AG04450 (cell line): ENCODE measurements at places on chromosomes 16 and 17.

DNA sequence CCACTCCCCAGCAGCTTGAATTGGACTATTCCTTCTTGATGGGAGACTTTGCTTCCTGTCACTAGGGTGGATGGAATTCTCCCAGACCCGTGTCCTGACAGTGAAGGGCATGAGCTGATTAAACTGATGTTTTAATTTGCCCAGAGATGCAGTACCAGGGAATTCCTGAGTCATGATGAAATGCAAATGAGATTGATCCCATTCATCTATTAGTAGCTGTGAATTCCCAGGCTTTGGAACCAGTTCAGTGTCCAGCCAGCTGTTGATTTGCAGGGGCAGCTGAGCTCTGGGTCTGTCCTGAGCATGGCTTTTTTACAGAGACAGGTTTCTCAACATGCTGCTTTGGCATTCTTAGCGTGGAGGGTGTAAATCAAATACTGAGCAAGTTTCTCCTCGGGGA is 157.9 kb downstream of the PITPNC1 start:
- DNase-seq, result no peak

GRCh38 chr17:28523876-28524275 is 17.7 kb downstream of the FOXN1 start:
- DNase-seq, result no peak

GRCh38 chr17:55200904-55201303 is 63.9 kb upstream of the HLF start:
- DNase-seq, result no peak

DNA sequence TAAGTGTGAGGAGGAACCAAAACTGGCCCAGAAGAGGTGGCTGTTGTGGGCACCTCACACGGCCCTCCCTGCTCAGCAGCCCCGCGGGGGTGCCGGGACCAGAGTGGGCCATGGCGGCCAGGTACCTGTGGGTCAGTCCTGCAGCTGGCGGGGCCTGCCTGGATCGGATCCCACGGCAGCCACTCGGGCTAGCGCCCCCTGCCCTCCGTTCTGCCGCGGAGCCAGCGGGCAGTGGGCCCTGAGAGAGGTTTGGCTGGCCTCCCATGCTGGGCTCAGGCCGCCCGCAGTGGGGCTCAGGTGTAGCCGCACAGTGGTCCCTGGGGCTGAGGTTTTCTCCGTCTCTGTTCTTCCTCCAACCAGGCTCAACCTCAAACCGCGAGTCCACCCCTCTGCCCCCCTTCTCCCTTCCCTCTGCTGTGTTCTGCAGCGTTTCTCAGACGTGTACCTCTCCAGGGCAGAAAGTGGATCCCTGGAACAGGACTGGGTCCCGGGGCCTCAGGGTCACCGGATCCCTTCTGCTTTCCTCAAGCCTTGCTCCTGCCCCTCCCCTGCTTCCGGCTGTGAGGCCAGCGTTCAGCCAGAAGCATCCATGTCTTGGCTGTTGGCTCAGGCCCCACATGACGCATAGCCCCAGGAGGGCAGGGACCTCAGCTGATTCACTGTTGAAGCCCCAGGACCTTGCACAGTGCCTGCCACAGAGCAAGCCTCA is 28.6 kb upstream of the ITGA3 start:
- peak; percentile 75 for DNase-seq

- DNase-seq, result no peak
Observed at GRCh38 chr17:42989726-42990652, 8.2 kb upstream of the RPL27 start.

GRCh38 chr17:39927929-39928857 is 661 bp downstream of the LRRC3C start:
- no peak for DNase-seq

DNA sequence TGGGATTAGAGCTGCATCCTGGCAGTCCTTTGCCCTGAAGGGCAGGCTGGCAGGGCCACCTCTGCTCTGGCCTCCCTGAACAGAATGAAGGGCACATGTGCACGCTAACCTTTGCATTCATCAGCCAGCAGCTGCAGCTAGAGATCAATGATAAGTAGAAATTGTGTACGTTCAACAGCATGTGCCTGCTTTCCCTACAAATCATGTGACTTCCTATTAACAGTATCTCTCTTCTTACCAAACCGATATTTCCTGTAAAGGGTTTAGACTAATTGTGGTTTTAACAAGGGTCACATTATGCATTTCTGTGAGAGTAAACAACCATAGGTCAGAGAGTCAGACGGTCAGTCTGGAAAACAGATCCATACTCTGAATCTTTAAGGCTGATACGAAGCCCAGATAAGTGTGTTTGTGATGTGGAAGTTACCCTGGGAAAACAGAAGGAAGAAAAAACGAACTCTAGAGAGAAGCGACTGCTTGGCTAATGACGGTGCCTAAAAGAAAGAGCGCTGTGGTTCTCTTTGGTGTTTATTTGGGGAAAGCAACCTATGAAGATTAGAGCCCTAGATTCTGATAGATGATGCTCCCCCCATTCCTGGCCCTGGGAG is 219.4 kb downstream of the MAF start:
- DNase-seq, result no peak

DNA sequence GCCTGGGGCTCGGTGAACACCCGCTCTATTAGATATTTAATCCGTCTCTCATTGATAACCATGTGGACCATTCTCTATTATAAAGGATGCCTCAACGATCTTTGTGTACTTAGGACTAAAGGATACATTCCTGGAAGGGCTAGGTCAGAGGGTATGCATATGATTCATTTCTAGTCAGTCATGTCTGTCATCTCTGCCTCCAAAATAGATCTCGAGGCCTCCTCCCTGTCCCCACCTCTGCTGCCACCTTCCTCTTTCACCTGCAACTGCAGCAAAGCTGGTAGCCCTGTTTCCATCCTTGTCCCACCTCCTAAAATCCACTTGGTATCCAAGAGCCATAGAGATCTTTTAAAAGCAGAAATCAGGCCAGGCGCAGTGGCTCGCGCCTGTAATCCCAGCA is 121.5 kb downstream of the KATNIP start:
- DNase-seq, result no peak

DNA sequence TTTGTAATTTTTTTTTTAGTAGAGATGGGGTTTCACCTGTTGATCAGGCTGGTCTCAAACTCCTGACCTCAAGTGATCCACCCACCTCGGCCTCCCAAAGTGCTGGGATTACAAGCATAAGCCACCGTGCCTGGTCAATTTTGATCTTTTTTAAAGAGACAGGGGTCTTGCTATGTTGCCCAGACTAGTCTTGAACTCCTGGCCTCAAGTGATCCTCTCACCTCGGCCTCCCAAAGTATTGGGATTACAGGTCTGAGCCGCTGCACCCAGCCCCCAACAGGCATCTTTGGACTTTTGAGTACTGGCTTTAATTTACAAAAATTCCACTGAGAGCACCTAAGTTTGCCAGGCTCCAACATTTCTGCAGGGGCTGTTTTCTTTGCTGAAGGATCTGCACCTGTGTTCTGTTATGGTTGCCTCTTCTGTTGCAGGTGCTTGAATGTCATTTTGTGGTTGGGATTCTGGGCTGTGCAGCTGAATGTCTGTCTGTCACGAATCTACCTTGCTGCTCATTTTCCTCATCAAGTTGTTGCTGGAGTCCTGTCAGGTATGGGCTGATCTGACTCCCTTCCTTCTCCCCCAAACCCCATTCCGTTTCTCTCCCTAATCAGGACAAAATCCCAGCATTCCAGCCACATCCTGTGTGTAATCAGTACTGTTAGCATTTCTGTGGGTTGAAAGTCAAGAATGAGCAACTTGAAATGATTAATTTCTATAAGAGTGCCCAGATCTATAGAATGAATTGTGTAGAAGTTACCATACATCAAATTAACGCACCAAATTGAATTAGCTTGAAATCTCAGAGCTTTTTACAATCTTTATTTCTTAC is 8.5 kb downstream of the G6PC1 start:
- DNase-seq, result peak; percentile 6

DNA sequence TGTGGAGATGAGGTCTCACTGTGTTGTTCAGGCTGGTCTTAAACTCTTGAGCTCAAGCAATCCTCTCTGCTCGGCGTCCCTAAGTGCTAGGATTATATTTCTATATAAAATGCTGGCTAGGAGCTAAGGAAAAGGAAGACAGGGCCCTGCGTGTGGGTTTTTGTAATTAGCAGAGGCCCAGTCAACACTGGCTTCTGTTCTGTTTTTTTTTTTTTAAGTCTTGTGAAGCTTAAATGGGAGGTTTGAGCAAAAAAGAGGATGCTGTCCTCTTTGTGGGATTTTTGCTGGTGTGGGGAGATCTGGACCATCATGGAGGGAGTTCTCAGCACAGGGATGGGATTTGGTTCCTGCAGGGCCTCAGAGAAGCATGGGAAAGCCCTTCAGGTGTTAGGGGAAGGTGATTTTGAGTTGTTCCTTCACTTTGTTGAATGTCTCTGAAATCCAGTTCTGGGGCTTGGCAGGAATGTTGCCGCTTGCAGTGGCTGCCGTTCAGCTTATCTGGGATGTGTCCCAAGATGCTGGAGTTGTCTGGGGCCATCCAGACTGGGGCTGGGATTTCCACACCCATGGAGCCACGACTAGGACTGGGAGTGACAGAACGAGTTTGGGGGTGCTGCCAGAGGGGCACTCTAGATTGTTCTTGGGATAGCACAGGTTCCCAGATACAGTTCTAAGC is 4.2 kb downstream of the PYCARD start:
- no peak for DNase-seq

DNA sequence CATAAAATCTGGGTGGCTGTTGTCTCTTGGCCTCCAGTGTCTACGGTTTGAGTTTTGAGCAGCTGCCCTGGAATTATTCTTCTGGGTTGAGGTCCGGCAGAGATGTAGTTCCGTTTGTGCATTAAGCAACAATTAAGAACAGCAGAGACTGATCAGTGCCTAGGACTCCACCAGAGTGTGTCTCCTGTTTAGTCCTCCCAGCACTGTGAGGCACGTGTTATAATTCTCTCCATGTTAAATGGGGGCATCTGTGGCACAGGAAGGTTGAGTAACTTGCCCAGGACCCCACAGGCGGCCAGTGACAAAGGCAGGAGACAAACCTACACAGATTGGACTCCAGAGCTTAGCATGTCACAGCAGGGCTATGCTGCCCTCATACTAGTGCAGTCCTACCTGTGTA is 225.1 kb downstream of the CBLN1 start:
- no peak for DNase-seq

GRCh38 chr17:41532947-41533570 is 5.0 kb upstream of the KRT19 start:
- no peak for DNase-seq
